Activated T-helper 17 cell treated with anti-CD3 and anti-CD28 coated beads, Interleukin-2, amount 50 U/mL, for 72 hours (primary cell): ENCODE measurements at places on chromosomes 7 and 10. TPM values are rescaled to one million over a fixed set of nuclear protein-coding genes. Genes with fewer than 3 reads are reported as not detected.

The PPP1R9A gene
- not detected for total RNA-seq

The CALHM3 gene
- not detected for total RNA-seq

The ACTL6B gene
- not detected for total RNA-seq

The C10orf62 gene
- not detected for total RNA-seq

The GPR22 gene
- total RNA-seq = not detected

The PRF1 gene
- 28.5 TPM for total RNA-seq

The RAPGEF5 gene
- total RNA-seq = 0.26 TPM
